Cardiac septum (tissue), 1 donor: ENCODE measurements at places on chromosomes 12 and 14. TPM values are rescaled to one million over a fixed set of nuclear protein-coding genes. Genes with fewer than 3 reads are reported as not detected.

Gene CACNB3
- 9.2 TPM for total RNA-seq

Gene PRPH
- 0.38 TPM for total RNA-seq

Gene EML1
- 29.9 TPM for total RNA-seq

Gene ADAM21
- 0.54 TPM for total RNA-seq

Gene BRF1
- 17.7 TPM for total RNA-seq

Gene KIF5A
- 0.22 TPM for total RNA-seq

Gene ACSS3
- total RNA-seq: 26.7 TPM

- no peak for DNase-seq
Measured at GRCh38 chr14:52069307-52070050, 620 bp upstream of the NID2 start.

DNA sequence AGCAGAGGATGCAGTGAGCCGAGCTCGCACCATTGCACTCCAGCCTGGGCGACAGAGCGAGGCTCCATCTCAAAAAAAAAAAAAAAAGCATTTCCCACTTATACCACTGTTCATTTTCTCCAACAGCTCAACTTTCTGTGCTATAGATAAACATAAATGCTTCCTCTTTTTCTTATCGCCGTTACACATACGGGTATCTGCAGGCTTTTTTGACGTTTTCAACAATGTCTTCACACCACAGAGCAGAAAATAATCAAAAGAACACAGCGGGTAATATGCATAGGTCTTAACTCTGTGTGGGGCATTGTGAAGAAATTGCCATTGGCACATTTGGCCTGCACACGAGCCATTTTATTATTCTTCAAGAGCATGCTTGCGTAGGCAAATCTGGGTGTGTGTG is 86.4 kb downstream of the CAPZA3 start:
- no peak for DNase-seq

DNA sequence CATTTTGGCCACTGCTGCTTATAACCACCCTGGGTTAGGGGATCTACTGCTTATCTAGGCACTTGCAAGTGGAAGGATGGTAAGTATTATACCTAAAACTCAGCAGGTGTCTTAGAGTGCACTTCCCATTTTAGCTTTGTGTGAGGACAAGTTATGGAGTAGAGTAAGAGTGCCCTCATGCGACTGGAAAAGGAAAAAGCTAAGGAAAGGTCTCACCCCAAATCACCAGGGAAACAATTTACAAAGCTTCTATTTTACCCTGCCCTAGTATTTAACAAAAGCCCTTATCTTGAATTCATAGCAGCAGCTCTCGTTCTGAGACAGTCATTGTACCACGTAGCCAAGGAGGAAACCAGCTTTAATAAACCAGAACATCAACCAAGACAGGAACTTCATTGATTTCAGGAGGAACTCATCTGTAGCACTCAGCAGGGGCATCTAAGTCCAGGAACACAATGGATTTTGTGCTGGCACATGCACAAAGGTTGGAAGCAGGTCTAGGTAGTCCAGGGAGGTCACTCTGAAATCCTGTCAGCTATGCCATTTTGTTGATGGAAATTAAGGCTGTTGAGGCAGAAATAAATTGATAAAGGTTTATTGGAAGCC is 2.9 kb downstream of the RDH12 start:
- DNase-seq: no peak

DNA sequence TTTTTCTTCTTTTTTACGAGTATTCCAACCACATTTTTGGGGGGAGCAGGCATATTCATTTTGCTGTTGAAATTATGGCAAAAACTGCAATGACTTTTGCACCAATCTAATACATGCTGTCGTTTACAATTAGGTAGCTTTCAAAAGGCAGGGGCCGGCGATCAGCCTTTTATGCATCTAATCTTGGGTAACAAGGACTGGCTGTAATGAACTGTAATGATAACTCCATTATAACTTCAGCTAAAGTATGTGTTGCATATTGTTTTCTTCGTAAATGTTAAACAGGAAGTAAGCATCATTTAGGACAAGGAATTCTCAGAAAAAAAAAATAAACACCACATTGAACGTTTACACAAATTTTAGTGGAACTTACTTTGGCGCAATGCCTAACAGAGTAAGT is 30.3 kb upstream of the KLRF1 start:
- DNase-seq: no peak

DNA sequence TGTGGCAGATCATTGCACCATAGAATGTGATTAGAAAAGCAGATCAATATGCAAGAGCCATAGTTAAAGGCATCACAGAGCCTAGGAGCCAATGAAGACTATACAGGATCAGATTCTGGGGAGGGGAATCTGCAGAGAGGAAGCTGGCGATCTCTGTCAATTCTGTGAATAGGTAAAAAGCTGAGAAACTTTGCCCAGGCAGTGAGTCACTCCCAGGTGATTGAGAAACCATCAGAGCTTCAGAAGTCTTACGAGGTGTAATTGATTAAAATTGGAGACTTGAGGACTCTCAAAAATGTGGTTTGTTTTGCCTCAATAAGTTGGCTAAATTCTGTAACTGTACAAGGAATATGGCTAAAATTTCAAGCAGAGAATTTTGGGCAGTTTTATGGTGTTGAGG is 41.7 kb upstream of the TSPAN11 start:
- DNase-seq: no peak

- no peak for DNase-seq
Measured at GRCh38 chr12:27277846-27278260, 33.8 kb downstream of the STK38L start.

DNA sequence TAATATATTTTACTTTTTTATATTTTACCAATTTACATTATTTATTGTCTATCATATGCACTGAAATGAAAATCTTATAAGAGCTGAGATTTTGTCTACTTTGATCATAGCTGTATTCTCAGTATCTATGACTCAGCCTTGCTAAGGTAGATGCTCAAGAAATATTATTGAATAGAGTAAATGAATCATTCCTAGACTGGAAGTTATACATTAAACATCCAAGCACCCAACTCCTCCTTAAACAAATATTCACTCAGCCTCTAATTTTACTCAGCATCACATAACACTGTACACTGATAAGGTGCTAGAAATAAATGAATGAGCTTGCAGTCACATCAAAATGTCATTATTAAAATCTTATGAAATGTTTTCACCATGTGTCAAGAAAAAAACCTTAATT is 1424.9 kb downstream of the LRFN5 start:
- no peak for DNase-seq

- DNase-seq: no peak
Measured at GRCh38 chr12:117563007-117563406, 201.6 kb upstream of the NOS1 start.

DNA sequence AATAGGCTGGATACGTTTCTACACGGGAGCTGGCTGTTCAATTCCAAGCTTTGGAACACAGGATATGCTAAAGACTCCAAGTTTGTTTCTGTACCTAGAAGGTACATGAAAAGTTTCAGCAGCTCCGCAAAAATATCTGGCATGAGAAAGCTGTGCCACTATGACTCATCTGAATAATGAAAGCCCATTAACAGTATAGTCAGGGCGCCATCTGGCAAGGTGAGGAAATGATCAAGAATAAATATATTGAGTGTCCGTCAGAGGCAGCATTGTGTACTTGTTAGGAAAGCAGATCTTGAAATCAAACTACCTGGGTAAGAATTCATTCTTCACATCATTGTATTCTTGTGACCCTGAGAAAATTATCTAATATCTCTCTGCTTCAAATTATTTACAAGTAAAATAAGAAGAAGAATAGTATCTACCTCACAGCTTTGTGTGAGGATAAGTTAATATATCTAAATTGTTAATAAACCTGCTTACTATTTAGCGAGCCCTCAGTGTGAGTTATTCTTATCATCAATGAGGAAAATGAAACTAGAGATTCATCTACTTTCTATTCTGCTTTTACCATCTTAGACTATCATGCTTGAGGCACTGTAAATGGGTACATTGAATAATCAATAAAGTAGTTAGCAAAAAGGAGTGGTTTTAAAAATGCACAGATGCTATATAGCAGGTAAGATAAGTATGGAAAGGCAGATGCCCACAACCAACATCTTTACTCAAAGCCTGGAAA is 53.5 kb downstream of the FSCB start:
- no peak for DNase-seq

- DNase-seq: no peak
Measured at GRCh38 chr12:16130343-16130742, 147.1 kb downstream of the SLC15A5 start.

GRCh38 chr12:57549909-57550640 is at the start of gene KIF5A:
KIF5A (plus strand) TSS chr12:57550044; CDS start chr12:57550272, 228 bp downstream.
- DNase-seq: no peak

- DNase-seq: no peak
Measured at GRCh38 chr12:46794593-46795190, 31.1 kb downstream of the SLC38A4 start.

DNA sequence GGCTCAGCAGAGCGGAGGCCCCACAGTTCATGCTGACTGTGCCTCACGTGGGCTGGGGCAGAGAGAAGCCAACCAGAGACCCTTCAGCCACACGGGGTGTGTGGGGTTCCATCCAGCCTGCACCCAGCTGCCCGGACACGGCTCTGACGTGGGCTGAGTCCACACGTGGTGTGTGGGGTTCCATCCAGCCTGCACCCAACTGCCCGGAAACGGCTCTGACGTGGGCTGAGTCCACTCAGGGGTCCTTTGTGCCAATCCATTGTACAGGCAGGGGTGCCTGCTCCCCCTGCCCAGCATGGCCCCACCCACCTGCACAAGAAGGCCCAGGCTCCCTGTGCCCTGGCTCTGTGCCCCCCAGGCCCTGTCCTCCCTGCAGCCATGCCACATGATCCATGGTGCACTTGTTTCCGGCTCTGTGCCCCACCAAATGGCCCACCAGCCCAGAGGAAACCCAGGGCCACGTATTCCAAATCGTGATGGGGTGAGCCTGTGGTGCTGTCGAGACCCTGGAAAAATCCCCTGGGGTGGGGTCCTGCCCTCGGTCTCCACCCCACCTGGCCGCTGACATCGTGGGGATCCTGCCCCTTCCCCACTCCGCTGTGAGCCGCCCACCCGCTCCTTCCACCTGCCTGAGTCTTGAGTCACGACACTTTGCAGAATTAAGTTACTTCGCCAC is 99.3 kb upstream of the SFSWAP start:
- no peak for DNase-seq

DNA sequence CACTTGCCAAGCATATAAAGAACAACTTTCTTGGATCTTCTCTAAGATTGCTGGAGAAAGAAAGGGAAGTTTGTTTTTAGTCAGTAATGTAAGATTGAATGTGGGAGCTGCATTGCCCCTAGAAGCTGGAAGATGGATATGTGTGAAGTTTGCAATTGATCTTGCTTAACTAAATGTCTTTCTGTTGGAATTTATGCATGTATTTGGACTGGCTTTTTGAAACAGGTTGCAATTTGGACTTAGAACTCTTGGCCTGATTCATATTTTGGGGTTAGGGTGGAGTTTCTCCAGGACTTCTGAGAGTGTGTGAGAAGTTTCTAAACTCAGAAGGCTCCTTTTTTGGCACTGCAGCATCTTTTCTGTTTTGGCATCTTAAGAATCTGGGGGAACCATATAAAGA is 26.4 kb downstream of the IFT43 start:
- DNase-seq: no peak

DNA sequence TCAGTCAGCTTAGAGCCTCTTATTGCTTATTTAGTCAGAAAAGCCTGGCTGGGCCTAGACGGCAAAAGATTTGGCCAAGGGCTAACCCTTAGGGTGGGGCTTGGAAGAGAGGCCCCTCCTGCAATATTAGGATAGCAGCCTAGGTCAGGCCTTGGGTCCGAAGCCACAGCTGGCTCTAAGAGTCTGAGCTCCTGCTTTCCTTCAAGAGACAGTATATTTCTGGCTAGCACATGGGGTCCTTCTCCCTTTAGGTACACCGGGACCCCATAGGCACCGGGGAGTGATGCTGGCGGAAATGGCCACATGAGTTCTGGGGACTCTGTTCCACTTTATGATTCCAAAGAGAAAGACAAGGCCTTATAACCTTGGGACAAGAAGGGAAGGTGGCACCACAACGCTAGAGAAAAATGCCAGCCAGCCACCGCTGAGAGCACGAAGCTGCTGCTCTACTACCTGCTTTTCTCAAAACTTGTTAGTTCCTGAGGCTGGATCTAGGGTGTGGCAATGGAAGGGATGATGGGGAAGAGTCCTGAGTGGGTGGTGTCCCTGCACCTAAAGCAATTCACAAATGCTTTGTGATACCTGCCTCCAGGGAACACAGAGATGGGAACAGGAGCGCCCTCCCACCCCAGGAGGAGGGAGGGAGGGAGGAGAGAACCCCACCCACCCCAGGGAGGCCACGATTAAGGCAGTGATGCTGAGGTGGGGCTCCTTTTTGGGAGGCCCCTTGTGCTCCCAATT is 3.1 kb upstream of the AVIL start:
- DNase-seq: no peak

DNA sequence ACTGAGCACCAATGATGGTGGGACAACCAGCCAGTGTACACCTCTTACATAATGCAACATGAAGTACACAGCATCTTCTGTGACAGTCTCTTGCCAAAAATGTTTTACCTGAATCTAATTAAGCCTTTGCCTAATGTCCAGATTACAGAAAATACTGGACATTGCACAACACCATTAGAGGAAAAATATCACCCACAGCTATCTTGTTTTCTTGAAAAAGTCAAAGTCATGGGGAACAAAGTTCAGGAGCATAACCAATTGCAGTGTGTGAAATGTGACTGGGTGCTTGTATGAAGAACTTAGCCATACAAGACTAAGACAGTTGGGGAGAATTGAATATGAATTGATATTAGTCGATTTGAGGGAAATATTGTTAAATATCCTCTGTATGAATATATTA is 12.1 kb upstream of the ANO6 start:
- DNase-seq: no peak
